ENCODE measurements at places on chromosomes 16 and 17.

DNA sequence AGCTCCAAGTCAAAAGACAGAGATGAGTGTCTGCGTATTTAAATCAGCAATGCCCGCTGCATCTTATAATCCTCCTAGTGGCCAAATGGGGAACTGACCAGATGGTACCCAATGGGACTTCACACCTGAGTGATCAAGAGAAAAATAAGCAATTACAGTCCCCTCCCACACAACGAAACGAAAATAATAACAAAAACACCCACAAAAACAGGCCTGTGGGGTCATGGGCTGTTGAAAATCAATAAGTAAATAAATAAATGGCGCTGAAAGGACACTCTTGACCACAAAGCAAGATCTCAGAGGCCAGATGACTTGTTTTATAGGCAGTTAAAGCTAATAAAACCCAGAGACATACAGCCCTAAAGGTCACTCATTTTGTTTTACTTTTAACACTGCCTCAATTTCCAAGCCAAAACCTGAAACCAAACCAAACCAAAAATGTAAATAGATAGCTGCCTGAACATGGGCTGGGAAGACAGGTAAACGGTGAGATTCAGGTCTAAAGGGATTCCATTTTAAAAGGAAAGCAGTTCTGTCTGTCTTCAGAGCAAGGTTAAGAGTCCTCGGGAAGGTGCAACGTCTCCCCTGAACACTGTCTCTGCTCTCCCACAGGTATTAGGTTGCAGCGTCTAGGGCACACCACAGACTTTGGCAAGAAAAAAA is 1.3 kb downstream of the ZNF821 start:
- peak; percentile 92 for DNase-seq

DNA sequence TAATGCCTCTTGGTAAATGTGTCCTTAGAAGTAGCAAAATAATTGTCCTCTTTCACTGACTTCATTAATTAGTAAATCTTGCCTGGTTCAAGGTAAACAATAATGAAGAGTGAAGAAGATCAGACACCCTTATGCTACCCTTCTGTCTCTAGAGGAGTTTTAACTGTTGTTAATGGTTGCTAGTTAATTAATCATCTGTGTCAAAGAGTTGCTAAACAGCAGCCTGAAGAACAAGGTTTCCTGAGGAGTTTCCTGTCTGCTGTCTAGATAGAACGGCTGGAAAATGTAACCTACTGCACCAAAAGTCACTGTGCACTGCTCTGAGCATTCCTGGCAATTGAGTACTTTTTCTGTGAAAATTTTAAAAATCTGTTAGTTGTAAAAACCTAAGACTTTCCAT is 131.3 kb downstream of the NLK start:
- DNase-seq: peak; percentile 66

DNA sequence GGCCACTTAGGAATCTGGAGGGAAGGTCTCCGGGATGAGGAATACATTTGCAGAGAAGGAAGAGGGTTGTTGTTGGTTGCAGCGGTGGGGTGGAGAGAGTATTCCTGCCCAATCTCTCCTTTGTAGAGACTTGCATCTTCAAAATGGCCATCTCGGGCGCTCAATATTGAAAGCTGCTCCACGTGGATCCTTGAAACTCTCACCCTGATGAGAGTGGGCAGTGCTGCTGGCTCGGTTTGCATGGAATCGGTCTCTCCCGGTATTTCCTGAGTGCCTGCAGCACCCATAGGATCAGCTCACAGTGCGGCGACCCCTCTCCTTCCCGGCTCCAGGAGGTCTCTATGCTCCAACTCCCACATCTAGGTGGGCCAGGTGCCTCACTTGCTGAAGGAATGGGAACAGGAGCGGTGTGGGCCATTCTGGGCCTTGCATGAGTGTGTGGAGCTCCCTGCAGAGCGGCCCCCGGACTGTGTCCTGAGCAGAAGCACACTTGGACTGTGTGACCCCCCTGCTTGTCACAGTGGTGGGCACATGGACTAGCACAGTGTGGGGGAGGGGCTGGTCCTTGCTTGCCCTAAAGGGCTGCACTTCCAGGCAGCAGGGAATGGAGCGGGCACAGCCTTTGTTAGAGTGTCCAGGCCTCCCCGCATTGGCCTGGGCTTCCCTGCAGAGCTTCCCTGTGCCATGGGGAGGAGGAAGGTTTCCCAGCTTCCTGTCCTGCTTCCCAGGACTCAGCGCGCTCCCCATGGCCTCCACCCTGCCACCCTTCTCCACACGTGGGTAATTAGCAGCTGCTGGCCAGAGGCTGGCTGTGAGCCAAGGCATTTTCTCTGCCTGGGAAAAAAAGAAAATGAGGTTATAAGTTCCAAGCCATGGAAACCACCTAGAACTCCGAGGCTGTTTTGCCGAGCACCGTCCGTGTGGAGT is 139.3 kb downstream of the IRF8 start:
- DNase-seq: no peak

- no peak for DNase-seq
Measured at GRCh38 chr16:14050291-14051027, 20.7 kb upstream of the MRTFB start.

DNA sequence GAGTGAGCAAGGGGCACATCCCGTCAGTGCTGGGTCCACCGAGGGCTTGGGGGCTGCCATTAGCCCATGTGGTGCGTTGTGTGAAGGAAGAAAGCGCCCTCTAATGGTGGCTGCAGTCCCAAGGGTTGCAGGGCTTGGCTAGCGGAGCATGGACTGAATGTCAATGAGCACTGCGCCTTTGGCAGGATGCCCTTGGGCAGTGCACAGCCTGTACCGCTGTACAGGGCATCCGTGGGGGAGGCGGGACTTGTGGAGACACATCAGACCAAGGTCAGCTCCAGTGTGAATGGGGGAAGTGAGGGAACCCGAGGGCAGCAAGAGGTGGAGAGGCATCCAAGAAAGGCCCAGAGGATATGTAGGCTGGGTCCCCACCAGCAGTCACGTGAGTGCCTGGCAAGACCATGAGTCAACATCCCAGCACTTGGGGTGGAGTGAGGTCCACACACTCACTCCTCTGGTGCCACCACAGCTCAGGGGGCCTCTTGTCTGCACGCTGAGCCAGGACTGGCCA is 75.5 kb upstream of the MED9 start:
- peak; percentile 64 for DNase-seq

DNA sequence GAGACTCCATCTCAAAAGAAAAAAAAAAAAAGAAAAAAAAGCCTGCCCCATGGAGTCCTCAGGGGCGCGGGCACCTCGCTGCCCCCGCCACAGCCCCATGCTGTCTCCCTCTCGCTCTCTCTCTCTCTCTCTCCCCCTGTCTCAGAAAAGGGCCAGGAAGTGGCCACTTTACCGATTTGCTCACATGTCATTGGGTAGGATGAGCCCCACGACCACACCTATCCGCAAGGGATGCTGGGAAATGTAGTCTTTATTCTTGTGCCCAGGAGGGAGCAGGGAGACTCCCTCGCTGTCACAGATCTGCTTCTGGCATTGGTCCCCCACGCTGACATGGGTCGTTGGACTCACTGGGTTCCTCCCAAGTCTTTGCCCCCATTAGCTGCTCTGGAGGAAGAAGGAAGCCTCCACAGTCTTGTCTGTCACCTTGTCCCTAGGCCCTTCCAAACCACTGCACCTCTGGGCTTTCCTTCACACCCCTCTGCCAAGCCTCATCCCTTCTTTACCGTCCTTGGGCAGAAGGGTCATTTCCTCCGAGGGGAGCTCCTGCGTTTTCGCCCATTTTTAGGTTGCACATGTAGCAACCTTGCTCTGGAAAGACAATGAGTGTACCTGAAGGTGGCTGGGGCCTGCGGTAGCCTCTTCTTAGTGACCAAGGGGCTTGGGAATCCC is 6.9 kb upstream of the GJD3 start:
- DNase-seq: peak; percentile 67

DNA sequence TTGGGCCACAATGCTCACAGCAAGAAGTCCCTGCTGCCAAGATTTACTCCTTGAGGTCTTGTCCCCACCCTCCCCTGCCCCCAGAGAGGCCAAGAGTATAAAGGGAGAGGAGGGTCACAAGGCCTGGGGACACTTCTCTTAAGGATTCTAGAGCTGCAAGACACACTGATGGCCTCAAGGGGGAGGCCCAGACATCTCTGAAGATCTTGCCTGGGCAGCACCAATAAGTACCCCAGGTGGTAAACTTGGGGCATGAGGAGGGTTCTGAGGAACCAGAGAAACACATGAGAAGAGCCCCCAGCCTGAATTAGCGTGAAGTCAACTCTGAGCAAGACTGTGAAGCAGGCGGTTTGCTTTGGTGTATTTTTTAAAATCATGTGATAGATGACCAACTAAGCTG is 26.8 kb upstream of the MTMR4 start:
- peak; percentile 64 for DNase-seq

GRCh38 chr17:79438058-79438457 is 172.8 kb downstream of the RBFOX3 start:
- no peak for DNase-seq

- no peak for DNase-seq
Measured at GRCh38 chr17:28521311-28522085, 15.3 kb downstream of the FOXN1 start.

GRCh38 chr16:48054881-48055601 is 100.8 kb downstream of the ABCC12 start:
- DNase-seq: peak; percentile 48

GRCh38 chr17:79671085-79671694 is 59.6 kb upstream of the ENPP7 start:
- no peak for DNase-seq

- DNase-seq: peak; percentile 69
Measured at GRCh38 chr16:67562918-67563707, 787 bp downstream of the CTCF start.

GRCh38 chr17:63335831-63336230 is 110.3 kb downstream of the CYB561 start:
- DNase-seq: no peak

DNA sequence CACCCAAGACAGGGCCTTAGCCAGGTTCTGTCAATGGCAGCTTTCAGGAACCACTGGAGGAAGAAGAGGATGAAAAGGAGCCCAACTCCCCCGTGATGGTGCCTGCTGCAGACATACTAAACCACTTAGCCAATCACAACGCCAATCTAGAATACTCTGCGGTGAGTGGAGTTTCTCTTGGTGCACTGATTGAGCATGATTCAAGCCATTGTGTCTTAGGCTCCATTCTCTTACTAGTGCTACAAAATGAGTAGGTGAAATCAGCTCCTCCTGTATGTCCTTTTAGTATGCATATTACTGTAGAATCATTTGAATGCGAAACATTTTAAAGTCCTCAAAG is 1.4 kb downstream of the SETD6 start:
- DNase-seq: no peak

- DNase-seq: peak; percentile 81
Measured at GRCh38 chr17:35368081-35368830, 5.2 kb downstream of the SLFN11 start.

DNA sequence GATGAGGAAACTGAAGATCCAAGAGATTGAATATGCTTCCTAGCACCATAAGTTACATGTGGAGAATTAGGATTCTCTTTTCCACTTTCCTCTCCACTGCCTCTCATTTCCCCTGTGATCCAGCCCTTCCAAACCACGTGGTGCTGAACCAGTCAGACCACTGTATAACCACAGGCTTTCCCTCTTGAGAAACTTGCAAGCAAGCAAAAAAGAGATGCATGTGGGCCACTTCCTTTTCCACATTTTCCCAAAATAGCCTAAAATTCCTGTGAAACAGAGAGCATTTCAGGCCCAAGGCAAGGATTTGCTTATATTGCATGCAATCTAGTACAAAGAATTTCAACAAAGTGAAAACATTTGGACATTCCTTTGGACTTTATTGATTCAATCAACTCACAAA is 59.3 kb upstream of the KSR1 start:
- DNase-seq: no peak

DNA sequence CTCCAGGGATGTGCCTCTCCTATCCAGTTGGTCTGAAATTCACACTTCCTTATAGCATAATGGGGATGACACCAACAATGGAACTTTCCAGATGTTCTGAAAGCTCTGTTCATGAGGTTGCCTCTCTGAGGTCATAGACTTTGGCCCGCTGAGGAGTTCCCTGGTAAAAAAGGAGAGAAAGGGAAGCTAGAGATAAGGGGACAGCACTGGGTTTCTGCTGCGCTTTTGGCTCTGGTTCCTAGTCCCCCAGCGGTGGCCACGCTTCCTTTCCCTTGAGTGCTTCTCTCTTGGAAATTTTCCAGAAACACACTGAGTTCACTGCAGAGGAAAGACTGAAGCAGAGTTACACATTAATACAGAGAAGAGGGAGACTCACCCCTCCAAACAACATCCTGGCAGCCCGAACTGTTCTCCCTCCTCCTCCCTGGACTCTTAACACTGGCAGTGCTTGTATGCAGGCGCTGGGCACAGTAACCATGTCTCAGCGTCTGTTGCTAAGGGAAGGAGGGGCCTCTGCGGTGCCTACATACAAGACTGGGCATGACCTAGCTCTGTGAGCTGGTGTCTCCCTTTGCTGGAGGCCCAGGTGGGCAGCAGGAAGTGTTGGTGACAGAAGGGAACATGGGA is at the start of gene DNAH3:
Gene DNAH3, minus strand, starts transcription at position 472 of the 627 bp plus-strand sequence. CDS start 527 bp downstream, outside the sequence.
- peak; percentile 70 for DNase-seq

GRCh38 chr17:40958086-40958953 is 8.4 kb downstream of the KRT39 start:
- no peak for DNase-seq

DNA sequence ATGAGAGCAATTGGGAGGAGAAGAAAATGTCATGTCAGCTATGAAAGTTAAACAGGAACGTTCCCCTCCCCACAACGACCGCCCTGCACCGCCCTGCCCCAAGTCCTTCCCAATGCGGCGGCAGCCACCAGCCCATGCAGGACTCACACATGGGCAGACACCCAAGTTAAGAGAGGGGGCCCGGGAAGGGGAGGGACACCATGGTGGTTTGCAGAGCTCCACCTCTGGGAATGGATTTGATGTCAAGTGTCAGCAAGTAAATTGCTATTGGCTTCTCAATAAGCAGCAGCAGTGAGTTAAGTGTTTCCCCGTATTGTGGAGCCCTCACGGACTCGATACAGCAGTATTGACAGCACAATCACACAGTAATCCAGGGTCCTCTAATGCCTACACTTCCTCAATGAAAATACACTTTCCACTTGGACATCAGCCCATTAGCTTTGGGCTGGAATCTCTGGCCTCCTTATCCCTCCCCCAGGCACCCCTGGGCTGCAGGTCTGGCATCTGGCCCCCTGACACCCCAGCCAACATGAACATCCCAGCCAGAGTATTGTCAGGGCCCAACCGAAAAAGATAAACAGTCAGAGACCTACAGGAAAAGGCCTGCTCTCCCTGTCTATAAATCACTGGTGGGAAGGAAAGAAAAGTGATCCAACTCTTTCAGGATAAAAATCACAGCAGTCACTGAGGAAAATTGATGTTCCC is 22.6 kb downstream of the ZFHX3 start:
- no peak for DNase-seq

- no peak for DNase-seq
Measured at GRCh38 chr16:25018972-25019617, 3.9 kb upstream of the ARHGAP17 start.

- no peak for DNase-seq
Measured at GRCh38 chr16:74064120-74064735, 232.4 kb upstream of the PSMD7 start.

GRCh38 chr17:41678411-41678906 is 10.2 kb upstream of the EIF1 start:
- peak; percentile 61 for DNase-seq
